ENCODE measurements at places on chromosomes 3 and 15.

DNA sequence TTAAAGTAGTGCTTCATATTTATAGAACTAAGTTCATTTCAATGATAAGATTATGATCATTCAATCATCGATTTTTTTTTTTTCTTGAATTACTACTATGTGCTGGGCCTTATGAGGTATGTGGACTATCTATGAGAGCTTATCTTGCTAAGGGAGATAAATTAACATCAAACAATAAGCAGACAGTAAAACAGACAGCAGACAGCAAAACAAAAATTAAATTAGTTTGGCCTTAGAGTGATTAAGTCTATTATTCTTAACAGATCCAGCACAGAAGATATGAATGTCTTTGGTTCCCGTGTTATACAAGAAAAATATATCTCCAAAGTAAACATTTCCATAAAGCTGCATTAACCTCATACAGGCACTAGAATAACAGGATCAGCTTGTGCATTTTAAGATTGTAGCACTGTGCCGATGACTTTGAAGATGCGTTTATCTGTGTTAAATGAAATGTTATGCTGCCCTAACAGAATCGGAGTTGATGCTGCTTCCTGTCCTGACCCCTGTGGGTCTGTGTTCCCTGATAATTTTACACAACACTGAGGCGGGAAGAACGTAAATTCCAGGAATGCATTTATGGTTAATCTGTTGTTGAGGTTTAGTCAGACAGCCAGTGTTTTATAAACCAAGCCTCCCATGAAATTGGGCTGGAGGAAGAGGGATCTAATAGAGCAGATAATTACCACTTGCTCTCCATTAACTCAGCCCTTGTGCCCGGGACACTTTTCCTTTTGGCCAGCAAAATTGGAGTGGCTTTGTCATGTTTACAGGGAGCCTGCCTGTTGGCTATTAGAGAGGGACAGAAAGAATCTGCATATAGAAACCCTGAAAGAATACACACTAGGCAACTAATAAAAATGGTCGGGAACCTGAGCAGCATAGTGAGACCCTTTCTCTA lies 80.8 kb downstream of the GHSR start:
- no peak for DNase-seq

GRCh38 chr15:43941555-43941954 lies 114.8 kb downstream of the WDR76 start:
- DNase-seq = no peak

GRCh38 chr3:55292360-55292759 lies 194.7 kb downstream of the WNT5A start:
- DNase-seq = no peak

DNA sequence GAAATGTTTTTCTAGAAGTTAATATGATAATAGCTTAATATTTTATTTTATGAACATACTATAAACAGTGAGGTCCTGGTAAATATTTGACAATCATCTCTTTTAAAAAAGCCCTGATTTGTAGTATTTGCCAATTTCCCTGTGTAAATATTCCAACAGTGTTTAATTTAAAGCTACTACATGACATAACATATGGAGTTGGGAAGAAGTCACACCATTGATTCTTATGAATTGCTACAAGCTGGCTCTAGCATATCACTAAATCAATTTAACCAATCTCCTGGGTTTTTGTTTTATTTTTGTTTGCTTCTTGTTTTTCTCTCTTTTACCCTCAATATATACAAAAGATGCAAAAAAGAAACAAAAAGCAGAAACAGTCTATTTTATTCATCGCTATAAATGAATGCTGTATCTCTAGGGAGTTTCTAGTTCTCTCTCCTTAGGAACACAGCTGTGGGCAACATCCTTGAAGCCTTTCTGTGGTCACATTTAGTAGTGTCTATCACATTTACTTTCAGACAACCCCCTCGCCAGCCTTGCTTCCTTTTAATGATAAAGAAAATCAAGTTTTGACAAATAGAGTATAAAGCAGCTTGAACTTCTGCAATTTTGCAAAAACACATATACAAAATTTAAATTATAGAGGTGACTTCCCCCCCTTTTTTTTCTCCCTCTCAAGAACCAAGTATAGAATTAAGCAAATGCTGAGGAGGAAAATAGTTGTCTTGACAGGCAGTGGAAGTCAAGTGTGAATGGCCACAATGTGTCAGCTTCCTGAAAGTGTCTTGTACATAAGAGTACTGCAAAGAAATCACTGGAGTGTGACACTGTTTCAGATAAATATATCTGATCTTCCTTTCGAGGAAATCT lies 21.4 kb downstream of the CCR1 start:
- DNase-seq = peak; percentile 13

DNA sequence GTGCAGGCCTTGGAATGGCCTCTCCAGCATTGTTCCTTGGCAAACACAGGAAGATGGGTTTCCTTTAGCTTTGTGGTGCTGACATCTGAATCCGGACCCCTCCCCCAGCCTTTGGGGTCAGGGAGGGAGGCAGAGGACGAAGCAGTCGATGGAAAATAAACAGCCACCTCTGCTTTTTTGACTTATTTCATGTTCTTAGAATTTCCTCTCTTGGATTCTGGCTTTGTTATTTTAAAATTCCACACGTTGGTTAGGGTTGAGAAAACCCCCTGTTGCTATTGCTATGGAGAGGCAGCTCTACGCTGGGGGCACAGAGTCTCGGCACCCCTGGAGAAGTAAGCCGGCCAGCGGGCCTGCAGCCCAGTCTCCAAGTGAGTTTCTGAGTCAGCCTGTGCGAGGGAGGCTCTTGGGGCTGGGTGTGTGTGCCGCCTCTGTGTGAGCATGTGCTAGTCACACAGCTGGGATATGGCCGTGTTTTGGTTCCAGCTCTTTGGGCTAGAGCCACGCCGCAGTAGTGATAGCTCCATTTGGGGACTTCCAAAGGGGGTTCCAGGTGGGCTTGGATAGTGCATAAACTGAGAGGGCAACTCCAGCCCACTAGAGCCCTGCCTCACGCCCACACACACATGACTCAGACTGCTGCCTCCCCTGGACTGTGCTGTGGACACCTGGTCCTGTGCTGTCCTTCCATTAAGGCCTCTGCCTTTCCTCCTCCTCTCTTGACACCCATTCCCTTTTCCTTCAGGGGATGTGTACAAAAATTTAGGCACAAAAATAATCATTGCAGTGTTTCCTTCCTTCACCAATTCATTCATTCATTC lies 58.8 kb downstream of the AMOTL2 start:
- no peak for DNase-seq

Data from CD4-positive, alpha-beta T cell treated with Interleukin-17A for 1 hour (primary cell).